CD4-positive, CD25-positive, alpha-beta regulatory T cell (primary cell): ENCODE measurements at places on chromosomes 4 and X. TPM values are rescaled to one million over a fixed set of nuclear protein-coding genes. Genes with fewer than 3 reads are reported as not detected.

AASDH gene
- total RNA-seq, result 12.9 TPM

ASMT gene
- total RNA-seq, result not detected

DNA sequence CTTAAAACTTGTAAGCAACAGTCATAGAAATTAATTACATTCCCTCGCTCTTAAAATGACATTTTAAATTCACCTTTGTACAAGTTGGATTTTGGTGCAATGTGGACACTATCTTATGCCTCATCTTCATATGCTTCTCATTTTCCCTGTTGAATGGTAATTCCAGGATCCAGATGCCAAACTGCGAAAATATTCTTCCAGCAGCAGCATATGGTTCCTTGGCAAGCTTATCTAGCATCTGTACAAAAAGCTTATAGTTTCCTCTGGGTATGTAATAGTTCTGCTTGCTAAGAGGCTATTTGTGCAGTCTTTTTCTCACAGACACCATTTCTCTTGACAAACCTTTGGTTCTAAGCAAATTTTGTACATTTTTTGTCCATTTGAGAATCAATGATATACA is 2079.7 kb upstream of the AGA start:
- no peak for DNase-seq

GRCh38 chr4:26583538-26583864 is 383 bp upstream of the TBC1D19 start:
- no peak for DNase-seq

DNA sequence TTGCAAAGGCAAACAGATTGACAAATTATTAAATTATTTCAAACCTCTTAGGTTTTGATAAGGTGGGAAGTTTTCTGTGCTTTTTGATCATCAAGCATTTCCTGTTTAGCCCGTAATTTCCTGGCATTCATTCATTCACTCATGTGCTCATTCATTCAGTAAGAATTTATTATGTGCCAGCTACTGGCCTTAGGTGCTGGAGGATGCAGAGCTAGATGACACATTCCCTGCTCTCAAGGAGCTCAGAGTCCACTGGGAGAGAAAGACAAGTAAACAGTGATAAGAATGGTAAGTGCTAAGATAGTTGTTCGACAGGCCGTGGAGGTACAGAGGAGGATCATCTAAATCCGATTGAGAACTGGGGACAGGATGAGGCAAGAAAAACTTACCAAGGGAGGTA is 153.0 kb downstream of the DCTD start:
- DNase-seq, result no peak

DNA sequence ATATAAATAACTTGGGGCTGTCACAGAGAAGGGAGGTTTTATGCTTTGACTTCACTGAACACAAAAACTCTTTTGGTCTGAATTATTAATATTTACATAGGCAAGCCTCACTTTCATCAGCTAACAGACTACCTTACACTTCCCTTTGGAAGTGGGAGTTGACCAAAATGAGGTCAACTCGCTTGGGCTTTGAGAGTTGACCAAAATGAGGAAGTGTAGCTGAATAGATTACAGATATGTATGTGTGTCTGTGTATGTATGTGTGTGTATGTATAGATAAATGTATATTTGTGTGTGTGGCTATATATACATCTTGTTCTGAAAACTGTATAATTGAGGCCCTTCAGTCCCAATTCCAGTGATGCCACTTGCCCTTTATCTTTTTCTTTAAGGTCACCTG is 113.3 kb upstream of the IL13RA1 start:
- DNase-seq, result no peak

GRCh38 chrX:38513112-38513742 is 48.1 kb upstream of the TSPAN7 start:
- DNase-seq, result no peak

GRCh38 chrX:20718592-20719380 is 452.1 kb upstream of the RPS6KA3 start:
- DNase-seq, result no peak

P2RY4 gene
- 0.39 TPM for total RNA-seq

ALG13 gene
- total RNA-seq, result 145 TPM

SHOX gene
- total RNA-seq, result not detected

DNA sequence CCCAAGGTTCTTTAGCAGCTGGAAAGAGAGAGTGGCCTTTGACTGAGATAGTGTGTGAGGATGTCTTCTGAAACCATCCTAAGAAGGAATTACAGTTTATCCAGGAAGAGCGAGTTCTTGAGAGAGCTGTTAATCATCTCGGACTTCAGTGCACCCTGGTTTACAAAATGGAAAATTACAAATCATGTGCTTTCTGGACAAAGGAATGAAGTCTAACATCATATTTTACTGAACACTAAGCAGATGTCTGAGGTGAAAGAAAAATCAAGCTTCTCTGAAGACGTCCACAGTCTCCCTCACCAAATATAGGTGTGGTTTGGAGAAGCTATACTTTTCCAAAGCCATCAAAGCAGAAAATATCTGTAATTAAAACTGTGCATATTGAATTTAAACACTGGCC is 30.8 kb upstream of the CYP2U1 start:
- DNase-seq, result no peak

NAP1L5 gene
- 9.0 TPM for total RNA-seq

- no peak for DNase-seq
These were observed 287.0 kb downstream of the GASK1B start for GRCh38 chr4:157885811-157886210.

GRCh38 chr4:58636381-58636780 is 1526.2 kb upstream of the IGFBP7 start:
- DNase-seq, result no peak

PSAPL1 gene
- not detected for total RNA-seq

DNA sequence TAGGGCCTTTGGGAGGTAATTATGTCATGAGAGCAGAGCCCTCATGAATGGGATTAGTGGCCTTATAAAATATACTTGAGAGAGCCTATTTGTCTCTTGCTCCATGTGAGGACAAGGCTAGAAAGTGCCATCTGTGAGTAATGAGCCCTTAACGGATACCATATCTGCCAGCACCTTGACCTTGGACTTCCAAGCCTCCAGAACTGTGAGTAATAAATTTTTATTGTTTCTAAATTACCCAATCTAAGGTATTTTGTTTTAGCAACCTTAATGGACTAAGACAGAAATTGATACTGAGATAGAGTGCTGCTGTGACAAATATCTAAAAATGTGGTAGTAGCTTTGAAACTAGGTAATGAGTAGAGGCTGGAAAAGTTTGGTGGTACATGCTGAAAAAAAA is 285.0 kb upstream of the DIPK2B start:
- no peak for DNase-seq

GRCh38 chr4:70940134-70940533 is 38.0 kb downstream of the MOB1B start:
- DNase-seq, result no peak

NLRP2B gene
- total RNA-seq, result not detected

- DNase-seq, result no peak
These were observed 5.2 kb downstream of the TKTL1 start for GRCh38 chrX:154300816-154301215.

CHRNA9 gene
- total RNA-seq, result not detected

ADGRG4 gene
- not detected for total RNA-seq

GPC4 gene
- total RNA-seq, result not detected

DNA sequence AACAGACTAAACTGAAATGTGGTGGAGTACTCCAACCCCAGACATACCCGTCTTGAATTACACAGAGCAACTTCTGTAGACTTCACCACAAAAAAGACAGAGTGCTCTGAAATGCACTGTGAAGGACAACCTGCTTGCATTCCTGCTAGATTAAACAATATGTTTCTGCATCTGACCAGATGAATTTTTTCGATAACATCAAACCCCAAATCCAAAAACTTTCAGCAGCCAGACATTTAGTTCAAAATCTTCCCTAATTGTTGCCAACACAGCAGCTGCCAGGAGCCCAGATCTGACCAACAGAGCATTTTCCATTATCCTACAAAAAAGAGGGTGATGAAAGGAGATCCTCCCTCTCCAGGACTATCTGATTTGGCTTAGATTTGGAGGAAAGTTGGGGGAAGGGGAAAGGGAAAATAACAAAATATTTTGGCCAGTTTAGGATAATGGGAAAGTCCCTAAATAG is 356.5 kb downstream of the PDGFC start:
- DNase-seq, result no peak

GRCh38 chr4:3707423-3708102 is 58.6 kb upstream of the ADRA2C start:
- no peak for DNase-seq

DNA sequence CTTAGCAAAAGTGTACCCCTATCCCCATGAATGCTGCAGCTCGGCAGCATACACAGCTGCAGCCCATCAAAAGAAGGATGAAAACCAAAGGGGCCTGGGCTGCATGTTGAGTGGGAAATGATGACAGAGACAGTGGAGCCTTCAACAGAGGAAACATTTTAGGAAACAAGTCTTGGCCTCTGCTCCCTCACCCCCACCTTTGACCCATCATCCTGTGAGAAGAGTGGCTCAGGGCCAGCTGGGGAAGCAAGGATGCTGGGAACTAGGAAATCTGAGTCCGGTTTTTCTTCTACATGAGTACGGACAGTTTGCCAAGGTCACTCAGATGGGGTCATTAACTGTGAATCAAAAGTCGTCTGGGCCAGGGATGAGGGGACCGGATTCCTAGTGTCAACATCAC is 37.2 kb downstream of the IDS start:
- no peak for DNase-seq

XAGE2 gene
- not detected for total RNA-seq

CXCL6 gene
- total RNA-seq, result not detected

DNA sequence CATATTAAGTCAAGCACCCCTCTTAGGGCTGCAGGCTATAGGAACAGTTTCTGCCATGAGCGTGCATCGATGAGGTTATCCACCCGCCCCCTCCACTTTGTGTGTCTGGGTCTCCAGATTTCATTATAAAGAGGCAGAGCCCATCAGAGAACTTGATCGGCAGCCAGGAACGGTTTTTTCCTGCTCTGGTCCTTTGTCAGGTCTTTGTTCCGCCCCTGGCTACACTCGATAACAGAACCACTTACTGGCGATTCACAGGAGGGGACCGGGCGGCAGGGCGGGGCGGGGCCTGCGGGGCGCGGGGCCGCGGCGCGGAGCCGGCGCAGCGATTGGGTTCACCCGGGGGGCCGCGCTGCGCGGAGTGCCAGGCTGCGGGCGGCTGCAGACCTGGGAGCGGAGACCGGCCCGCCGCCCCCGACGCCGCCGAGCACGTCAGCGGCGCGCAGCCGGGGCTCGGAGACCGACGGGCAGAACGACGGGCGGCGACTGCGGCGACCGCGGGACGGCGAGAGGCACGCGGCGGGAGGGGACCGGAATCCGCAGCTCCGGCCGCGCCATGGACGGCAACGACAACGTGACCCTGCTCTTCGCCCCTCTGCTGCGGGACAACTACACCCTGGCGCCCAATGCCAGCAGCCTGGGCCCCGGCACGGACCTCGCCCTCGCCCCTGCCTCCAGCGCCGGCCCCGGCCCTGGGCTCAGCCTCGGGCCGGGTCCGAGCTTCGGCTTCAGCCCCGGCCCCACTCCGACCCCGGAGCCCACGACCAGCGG is at the start of gene SLC10A4:
Gene SLC10A4 (plus strand): TSS at position 338 of the 771 bp plus-strand sequence. CDS start 219 bp downstream, at position 557.
- no peak for DNase-seq

GRCh38 chr4:99670409-99671073 is 12.9 kb upstream of the C4orf54 start:
- no peak for DNase-seq

GRCh38 chr4:3862640-3863420 is 96.6 kb downstream of the ADRA2C start:
- DNase-seq, result no peak

DNA sequence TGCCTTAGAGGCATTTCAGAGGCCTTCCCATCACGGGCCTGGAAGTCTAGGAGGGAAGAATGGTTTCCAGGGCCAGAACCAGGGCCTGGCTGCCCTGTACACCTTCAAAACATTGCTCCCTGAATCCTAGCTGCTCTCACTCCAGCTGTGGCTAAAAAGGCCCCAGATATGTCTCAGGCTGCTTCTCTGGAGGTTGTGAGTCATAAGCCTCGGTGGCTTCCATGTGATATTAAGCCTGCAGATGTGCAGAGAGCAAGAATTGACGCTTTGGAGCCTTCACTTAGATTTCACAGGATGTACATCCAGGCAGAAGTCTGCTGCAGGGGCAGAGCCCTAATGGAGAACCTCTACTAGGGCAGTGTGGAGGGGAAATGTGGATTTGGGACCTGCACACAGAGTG is 502.5 kb downstream of the GRXCR1 start:
- DNase-seq, result no peak

DNA sequence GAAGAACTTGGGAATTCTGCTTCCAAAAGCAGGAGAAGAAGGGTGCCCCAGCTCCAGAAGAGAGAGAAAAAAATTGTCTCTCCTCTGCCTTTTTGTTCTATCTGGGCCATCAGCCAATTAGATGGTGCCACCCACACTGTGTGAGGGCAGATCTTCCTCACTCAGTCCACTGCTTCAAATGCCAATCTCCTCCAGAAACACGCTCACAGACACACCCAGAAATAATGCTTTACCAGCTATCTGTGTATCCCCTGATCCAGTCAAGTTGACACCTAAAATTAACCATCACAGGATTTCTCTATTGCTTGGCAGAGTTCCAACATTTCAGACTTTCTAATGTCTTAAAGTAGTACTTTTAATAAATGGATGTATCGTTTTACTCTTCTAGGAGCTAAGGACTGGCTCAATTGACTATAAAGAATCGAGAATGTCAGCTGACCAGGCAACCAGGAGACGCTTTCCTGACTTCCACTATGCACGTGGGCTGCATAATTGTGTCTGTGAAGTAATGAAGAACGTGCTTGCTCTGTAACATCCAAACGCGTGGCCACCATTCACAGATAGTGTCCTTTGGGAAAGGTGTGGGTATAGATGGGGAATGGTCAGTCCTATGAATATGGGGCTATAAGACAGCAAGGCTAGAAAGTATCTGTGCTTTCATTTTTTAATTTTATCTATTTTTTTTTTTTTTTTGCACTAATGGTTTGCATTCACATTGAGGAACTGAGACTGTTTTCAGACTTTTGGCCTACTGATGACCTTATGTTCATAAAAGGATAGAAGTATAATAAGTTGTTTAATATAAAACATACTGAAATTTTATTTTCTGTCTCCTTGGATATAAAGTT is 9.9 kb upstream of the SMIM20 start:
- DNase-seq, result no peak

DNA sequence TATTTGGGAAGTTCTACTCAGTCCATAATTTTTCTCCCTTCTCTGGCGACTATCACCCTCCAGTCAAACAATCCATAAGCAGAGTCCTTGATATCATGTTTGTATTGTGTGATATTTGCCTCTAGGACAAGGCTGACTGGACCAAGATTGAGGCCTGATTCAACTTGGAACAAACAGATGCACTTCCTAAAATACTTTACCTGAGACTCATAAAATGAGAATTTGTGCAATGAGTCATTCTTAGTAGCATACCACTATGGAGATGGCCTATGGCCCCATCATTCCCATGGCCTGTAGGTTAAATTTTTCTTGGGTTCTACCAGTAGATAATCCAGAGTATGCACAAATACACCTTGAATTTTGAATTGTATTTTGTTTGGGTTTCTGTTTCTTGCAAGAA is 74.2 kb upstream of the DMD start:
- no peak for DNase-seq
